Non-pigmented ciliary epithelial cell (primary cell): ENCODE measurements at places on chromosomes 4 and X.

- no peak for DNase-seq
Observed at GRCh38 chr4:142663828-142664227, 182.3 kb downstream of the INPP4B start.

DNA sequence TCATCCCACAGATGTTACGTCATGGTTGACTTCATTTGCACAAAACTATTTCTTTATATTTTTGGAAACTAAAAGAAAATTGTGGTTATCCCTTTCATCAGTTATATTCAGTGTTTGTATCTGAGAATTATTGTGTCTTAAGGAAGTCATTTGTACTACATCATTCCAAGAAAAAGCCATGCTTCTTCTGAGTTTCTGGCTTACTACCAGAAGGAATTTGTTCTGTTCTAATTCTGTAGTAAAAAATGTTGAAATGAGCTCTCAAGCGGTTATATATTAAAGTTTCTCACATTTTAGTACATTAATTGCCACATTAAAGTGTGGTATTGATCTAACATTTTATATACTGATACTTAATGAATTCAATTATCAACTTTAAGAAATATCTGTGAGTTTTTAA lies 1844.5 kb downstream of the PCDH7 start:
- DNase-seq = no peak

GRCh38 chr4:182560358-182560757 lies 317.2 kb downstream of the TENM3 start:
- DNase-seq = peak; percentile 26

DNA sequence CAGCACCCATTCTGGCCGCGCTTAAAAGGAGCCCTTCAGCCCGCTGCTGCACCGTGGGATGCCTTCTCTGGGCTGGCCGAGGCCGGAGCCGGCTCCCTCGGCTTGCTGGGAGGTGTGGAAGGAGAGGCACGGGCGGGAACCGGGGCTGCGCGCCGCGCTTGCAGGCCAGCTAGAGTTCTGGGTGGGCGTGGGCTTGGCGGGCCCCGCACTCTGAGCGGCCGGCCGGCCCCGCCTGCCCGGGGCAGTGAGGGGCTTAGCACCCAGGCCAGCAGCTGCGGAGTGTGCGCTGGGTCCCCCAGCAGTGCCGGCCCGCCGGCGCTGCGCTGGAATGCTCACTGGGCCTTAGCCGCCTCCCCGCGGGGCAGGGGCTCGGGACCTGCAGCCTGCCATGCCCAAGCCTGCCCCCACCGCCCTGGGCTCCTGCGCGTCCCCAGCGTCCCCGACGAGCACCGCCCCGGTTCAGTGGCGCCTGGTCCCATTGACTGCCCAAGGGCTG lies 111.3 kb downstream of the PCDH18 start:
- DNase-seq = no peak

- no peak for DNase-seq
Observed at GRCh38 chrX:50700921-50701320, 113.1 kb downstream of the SHROOM4 start.

- no peak for DNase-seq
Observed at GRCh38 chr4:153781280-153781679, 7.6 kb downstream of the SFRP2 start.

GRCh38 chr4:177728361-177729152 lies 286.3 kb upstream of the AGA start:
- no peak for DNase-seq

- no peak for DNase-seq
Observed at GRCh38 chr4:42148425-42148824, 4.0 kb downstream of the BEND4 start.

- DNase-seq = no peak
Observed at GRCh38 chr4:93657527-93657926, 171.0 kb upstream of the ATOH1 start.

DNA sequence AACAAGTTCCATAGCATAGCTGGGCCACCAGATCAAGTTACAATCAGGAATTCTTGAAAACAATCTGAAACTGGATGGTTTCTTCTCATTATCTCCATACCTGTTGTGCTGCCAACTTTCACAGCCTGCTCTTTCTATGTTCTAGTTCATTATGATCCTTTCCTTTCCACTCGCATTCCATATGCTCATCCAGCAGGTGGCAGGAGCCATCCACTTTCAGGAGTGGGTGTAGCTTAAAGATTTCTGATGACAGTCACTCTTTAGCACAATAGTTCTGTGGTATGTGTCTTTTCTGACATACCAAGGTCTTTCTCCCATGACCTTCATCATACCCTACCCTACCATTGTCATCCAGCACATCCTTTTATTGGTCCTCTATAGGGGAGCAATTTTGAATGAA lies 46.4 kb downstream of the PAGE2 start:
- DNase-seq = no peak

DNA sequence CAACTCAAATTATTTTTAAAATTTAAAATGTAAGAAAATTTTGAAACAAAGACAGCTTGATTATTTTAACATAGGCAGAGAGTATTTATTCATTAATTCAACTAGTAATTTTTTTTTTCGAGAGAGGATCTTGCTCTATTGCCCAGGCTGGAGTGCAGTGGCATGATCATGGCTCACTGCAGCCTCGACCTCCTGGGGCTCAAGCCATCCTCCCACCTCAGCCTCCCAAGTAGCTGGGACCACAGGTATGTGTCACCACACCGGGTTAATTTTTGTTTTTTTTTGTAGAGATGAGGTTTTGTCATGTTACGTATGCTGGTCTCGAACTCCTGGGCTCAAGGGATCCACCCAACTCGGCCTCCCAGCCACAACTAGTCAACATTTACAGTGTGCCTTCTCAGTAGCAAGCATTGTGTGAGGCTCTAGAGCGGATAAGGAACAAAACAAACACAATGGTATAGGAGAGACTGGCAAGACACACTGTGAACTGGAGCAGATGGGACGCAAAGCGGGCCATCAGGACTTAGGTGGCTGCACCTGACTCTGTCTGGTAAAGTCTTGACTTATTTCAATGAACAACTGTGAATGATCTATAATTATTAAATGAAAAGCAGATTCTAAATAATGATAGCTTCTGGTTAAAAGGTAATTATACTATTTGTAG lies 21.6 kb downstream of the SETD7 start:
- DNase-seq = no peak

DNA sequence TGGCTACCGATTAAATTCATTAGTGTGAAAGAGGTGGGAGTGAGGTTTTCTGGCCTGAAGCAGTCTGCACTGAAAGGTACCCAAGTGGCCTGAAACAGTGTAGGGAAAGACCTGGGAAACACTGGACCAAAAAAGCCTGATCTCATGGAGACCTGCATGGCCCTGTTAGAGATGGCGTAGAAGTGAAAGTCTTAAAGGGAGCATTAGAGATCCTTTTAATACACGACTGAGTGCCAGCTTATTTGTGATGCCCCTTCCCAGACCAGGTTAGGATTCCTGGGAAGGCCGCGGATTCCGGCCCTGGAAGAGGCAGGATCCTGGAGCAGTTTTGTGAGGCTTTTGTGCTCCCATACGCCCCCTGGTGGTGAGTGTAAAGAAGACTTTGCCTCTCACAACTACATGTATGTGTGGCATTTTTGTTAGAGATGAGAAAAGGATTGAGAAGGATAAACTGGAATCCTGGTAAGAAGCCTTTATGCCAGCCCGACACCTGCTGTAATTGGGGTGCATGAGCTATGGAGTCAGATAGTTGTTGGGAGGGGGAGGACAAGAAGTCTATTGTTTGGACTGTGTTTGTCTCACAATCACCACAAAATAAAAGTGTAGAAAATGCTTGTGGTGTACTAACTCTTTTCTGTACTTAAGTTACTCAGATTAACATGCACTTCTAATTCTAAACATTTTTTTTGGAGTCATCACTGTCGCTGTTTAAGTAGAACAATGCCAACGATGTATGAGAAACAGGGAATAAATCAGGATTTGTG lies 54.0 kb downstream of the JADE1 start:
- peak; percentile 38 for DNase-seq

DNA sequence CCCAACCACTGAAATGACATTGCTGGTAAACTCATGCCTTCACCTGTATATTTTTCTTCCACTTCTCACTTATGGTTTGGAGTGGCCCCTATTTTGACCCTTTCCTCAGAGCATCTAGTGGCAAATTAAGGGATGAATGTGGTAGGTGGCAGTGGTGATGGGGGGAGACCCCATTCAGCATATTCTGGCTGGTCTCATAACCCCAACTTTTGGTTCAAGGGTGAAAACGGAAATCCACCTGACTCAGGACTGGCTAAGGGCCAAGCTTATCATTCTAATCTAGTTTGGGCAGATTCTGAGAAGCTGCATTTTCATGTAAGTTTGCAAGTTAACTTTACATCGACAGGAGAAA lies 47.0 kb upstream of the NSUN7 start:
- no peak for DNase-seq

DNA sequence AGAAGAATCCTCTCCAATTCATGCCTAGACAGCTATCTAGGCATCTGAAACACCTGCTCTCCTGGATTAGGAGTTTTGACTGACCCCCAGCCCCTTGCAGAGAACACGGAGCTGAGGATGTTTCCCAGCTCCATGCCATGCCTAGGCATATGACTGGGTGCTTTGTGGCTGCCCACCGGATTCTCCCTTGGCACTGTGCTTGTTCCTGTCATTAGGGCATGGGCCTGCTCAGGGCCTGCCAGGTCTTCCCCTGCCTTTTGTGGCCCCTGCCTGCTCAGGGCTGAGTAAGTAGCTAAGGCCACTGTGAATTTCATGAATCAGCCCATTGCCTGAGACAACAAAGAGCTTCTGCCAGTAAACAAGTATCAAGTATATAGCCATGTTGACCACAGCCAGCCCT lies 867.4 kb downstream of the TECRL start:
- DNase-seq = no peak

GRCh38 chrX:15344106-15344505 lies 8.8 kb upstream of the PIGA start:
- DNase-seq = no peak

DNA sequence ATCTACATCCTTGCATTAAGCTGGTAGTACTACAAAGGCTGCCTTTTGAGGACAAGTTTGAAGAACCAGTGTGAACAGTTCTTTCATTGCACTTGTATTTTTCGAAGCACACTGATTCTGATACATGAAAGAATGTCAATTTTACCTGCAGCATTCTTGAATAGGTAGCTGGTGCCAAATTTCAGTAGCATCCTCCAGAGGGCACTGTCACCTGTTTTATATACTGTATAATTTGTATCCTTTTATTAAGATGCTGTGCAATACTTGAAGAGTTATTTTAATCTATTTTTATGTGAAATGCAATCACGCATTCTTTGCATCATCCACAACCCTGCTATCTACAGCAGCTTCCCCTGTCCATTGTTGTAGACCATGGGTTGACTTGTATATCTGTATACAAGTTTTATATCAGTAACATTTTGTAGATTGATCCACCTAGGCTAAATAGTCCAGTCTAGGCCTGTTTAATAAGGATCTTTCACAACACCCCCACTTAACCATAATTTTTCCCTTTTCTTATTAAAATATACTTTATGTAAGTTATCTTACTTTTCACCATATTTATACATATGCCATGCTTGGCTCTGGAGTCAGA lies 325.7 kb downstream of the PCDH7 start:
- no peak for DNase-seq

DNA sequence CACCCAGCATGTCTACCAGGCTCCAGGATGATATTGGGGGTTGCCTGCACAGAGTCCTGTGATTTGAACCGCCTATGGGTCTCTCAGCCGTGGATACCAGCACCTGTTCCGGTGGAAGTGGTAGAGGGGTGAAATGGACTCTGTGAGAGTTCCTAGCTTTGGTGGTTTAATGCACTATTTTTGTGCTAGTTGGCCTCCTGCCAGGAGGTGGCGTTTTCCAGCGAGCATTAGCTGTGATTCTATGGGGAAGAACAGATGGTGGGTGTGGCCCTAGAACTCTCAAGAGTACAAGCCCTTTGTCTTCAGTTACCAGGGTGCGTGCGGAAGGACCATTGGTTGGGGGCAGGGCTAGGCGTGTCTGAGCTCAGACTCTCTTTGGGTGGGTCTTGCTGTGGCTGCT lies 316.9 kb upstream of the AMOT start:
- DNase-seq = no peak

DNA sequence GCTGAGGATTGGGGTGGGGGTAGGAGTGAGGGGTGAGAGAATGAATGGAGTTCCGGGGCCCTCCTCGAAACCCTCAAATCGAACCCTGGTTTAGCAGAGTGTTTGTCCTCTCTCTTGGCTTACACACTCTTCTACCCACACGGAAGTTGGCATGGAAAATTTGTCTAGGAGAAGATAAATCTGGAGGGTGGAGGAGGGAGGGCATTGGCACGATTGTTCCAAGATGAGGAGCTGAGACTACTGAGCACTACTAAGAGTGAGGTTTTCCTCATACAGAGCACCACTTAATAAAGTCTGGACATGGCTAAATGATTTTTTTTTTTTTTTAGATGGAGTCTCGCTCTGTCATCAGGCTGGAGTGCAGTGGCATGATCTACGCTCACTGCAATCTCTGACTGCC lies 33.4 kb downstream of the AKAP4 start:
- no peak for DNase-seq
